Iris pigment epithelial cell (primary cell): ENCODE measurements at places on chromosomes 5 and 9.
A peak's percentile ranks its signal among the peaks of the same experiment; 100 is the strongest.

DNA sequence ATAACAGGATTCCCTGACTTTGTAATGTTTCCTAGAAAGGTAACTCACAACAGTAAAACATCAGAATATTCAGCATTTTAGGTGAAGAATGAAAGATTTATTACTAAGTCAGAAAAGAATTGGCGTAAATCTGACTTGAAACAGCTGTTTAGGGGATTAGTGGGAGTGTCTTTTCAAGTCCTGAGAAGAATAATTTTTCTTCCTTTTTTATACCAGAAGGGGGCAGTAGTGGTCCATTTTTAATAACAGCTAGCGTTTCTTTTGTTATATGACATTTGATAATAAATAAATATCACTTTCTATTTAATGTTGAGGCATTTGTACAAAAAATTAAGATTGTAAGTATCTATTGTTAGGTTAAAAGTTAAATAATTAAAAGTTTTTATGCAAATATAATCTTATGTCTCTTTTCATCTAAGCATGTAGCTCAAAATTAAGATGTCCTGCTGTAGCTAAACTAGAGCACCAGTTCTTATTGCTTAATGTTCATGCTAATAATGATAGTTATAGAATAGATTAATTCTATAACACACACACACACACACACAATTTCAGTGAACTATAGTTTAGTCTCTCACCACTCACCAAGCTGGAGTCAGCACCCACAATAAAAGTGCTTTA is 258.7 kb upstream of the ARRDC3 start:
- peak; percentile 51 for DNase-seq

DNA sequence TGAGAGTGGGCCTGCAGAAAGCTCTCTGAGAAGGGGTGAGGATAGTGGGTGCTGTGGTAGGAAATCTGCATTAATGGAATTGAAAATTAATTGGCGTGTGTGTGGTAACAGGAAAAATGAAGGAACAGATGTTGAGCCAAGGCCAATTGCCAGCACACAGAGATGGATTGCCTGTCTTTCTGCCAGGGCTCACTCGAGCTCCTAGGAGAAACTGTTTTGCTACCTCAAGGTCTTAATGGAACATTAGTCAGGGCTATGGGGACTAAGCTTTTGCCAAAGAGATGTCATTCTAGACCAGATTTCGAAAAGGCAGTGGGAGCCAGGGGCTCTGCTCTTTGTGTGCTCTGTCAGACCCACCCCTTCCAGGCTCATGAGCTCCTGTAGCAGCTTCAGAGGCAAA is 124.0 kb upstream of the EFNA5 start:
- DNase-seq: no peak

DNA sequence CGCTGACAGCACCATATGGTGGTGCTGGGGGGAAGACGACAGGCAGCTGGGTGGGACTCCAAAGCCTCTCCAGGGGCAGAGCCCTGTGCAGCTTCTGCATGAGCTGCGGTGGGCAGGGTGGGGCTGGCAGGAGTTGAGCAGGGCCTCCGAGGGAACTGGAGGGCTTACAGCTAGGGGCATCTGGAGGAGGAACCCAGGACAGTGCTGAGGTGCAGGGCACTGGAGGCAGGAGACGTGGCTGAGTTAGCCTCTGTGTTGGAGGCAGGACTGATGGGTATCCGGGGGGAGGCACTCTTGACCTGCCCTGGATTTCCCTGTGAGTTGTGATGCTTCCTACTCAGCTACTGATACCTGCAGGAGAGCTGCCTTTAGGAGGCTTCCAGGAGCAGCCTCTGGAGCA is 45.0 kb downstream of the TENT4A start:
- no peak for DNase-seq

- DNase-seq: no peak
Measured at GRCh38 chr5:66338828-66339227, 194.7 kb downstream of the SREK1 start.

DNA sequence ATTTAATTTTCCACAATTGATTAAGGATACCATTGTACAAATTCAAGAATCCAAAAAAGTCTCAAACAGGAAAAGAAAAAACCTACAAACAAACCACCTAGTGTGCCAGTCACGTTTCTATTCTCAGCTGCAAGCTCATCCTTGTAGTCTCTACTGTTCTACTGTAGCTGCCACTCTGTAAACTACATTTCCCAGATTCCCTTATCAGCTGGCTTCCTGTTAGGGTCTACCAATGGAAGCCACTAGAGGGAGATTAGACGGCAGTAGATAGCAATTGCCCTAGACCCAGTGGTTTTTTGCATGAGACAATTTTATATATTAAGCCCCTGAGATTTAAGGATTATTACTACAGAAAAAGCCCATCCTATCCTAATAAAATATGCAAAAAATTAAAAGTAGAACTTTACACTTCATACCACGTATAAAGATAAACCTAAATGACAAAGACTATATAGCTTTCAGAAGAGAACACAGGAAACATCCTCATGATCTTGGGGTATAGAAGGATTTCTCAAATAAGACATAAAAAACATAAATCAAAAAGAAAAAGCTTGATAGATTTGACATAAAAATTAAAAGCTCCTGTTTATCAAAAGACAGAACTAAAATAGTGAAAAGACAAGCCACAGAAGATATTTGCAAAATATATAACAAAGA is 37.4 kb downstream of the P4HA2 start:
- DNase-seq: peak; percentile 81

GRCh38 chr5:130885027-130885426 is 280.0 kb downstream of the HINT1 start:
- DNase-seq: no peak

DNA sequence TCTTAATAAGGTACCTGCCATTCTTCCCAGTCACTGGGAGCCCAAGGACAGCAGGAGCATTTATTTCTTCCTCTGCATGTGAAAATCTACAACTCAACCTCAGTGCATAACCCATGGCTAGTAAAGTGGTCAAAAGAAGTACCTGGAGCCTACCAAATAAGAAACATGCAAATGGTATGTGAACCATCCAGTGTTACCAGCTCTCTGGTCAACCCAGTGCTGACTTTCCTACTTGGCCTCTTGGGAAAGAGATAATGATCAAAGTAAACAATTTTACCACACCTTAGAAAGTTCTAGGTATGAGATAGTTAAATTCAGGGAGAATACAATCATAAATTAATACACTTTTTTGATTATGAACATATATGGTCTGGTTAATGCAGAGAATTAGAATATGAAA is 325.6 kb downstream of the ENC1 start:
- DNase-seq: no peak

DNA sequence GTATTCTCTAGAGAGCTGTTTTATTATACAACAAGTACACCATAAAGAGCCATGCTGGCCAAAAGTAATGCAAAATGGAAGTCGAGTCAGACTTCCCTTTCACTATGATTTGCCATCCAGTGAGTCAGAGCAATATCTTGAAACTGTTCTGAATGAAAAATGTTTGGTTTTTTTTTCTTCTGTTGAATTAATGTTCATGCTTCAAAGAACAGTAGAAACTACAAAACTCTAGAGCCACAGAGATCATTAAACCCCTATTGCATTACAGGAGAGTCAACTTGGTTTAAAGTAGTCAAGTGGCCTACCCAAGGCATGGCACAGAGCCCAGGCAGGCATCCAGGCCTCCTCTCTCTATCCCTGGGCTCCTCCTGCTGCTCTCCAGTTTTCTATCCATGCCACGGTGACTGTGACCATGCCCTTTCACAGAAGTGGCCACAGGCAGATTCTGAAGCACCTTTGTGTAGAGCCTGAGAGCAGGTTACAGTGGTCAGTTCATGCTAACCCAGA is 358.9 kb downstream of the DEPDC1B start:
- peak; percentile 9 for DNase-seq

- no peak for DNase-seq
Measured at GRCh38 chr5:64930672-64931318, 162.1 kb downstream of the CWC27 start.

DNA sequence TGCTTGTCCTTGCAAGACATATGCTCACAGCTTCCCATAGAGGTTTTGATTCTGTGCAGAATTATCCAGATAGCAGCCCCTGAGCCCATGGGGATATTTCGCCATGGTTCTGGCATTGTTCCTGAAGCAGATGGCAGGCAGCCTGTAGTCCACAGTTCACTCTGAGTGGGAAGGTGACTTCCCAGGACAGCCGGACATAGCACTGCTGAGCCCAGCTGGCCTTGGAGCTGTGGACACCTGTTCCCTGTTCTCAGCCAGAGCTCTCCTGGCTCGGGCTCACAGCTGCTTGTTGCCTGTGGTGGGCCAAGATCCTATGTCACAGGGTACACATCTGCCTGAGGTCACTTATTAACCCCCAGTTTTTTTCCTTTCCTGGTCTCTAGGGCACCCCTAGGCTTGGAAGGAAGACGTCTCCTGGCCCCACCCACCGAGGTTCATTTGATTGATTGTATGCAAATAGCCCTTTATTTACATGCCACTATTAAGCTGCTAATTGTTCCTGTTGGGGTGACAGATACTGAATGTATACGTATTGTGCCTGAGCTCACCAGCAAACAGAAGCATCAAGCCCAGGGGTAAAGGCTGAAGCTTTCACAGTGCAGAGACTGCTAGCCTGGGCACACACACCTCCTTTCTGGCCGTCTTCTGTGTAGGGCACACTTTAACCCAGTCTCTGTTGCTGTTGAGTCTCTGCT is 96.6 kb upstream of the DMRT1 start:
- no peak for DNase-seq

- DNase-seq: peak; percentile 66
Measured at GRCh38 chr5:78345485-78345884, 14.9 kb upstream of the SCAMP1 start.
